ENCODE measurements at places on chromosomes 6 and 20. TPM values are rescaled to one million over a fixed set of nuclear protein-coding genes. Genes with fewer than 3 reads are reported as not detected.

DNA sequence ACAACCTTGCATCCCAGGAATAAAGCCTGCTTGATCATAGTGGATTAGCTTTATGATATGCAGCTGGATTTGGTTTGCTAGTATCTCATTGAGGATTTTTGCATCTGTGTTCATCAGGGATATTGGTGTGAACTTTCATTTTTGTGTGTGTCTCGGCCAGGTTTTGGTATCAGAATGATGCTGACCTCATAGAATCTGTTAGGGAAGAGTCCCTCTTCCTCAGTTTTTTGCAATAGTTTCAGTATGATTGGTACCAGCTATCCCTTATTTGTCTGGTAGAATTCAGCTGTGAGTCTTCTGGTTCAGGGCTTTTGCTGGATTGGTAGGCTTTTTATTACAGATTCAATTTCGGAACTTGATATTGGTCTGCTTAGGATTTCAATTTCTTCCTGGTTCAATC lies 132.5 kb downstream of the ZFAND3 start:
- DNase-seq = no peak

The NR2E1 gene
- not detected for total RNA-seq

DNA sequence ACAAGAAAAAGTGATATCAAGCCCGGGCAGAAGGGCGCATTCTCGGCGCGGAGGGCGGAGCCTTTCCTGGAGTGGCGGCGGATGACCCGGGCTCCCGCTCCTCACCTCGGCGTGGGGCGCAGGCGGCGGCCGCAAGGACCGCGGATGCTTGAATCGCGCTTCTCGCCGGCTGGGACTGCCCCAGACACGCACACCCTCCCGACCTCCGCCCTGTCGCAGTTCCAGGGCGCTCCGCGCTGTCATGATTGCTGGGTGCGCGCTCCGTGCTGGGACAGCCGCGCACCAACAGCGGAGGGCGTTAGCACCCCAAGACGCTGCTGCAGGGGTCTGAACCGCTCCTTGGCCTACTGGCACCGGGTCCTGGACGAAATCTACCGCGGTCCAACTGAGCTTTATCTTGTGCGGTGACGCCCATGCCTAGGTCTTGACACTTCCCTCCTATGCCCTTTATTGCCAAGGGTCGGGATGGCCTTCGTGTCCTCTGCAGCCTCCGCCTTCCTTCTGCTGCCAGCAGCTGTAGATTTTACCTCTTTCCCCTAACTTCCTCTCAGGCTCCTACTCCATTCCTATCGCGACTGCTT lies 43.3 kb downstream of the IRAK1BP1 start:
- peak; percentile 31 for DNase-seq

The RSPH3 gene
- total RNA-seq = 10.1 TPM

- DNase-seq = no peak
Measured at GRCh38 chr6:101083533-101084175, 202.5 kb upstream of the ASCC3 start.

The OPRM1 gene
- total RNA-seq = not detected

DNA sequence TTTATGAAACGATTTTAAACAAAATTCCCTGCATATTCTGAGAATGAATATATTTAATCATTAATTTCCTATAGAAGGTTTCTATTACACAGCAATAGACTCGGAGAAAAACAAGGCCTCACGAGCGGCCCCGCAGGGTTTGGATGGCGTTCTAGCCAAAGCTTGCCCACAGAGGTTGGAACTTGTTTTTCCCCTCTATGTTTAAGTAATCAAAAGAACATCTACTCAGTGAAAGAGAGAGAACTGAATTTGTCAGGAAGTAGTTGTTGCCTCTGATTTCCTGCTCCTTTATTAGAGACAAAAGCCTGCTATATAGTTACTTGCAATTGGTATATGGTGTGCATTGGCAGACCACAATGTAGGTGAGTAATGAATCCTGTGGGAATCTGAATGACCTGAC lies 82.1 kb upstream of the HEY2 start:
- no peak for DNase-seq

The AGPAT4 gene
- total RNA-seq = 4.6 TPM

GRCh38 chr20:38932457-38933120 lies 6.4 kb downstream of the FAM83D start:
- peak; percentile 33 for DNase-seq

- no peak for DNase-seq
Measured at GRCh38 chr6:124970243-124970642, 8.0 kb downstream of the RNF217 start.

The LRRN4 gene
- total RNA-seq = 3.7 TPM

The HLA-F gene
- total RNA-seq = 51.6 TPM

- DNase-seq = peak; percentile 26
Measured at GRCh38 chr20:25056690-25057233, 1.2 kb downstream of the ACSS1 start.

DNA sequence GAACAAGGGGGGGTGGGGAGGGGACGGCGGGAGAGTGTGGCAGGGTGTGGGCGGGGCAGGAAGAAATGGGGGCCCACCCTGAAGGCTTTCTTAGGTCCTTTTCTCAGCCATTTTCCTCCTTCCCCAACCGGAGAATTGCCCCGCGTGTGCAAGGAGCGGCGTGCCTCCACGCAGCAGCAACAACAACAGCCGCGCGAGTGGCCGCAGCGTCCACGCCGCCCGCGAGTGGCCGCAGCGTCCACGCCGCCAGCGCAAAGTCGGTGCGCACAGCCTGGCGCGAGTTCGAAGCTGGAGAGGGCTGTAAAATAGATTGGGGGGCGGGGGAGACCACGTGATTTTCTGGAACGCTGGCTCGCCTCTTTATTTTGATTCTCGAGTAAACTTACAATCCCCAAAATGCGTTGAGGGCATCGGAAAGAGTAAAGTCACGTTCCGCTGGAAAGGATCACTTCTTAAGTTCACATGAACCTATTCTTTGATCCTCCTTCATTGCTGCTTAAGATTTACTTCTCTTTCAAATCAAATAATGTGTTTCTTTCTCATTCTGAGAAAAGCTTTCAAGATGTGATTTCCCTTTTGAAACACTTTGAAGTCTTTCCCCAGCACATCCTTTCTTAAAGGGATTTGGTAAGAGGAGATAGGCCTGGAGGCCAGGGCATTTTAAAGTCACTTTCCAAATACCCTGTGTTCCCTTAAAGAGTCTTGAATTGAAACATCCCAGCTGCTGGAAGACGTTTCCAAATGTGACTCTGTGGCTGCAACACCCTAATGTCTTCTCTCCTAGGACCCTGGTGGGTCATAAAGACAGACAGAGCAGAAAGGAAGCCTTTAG lies 66.7 kb upstream of the ZNF217 start:
- peak; percentile 31 for DNase-seq

The RAET1G gene
- 0.55 TPM for total RNA-seq

GRCh38 chr20:34579979-34580940 lies 21.7 kb downstream of the MAP1LC3A start:
- DNase-seq = no peak

The CTCFL gene
- not detected for total RNA-seq

The PKIB gene
- total RNA-seq = 1.0 TPM

- DNase-seq = no peak
Measured at GRCh38 chr20:49899541-49900383, 15.6 kb downstream of the SPATA2 start.

The ARMH2 gene
- not detected for total RNA-seq

GRCh38 chr6:156026486-156027247 lies 571.0 kb upstream of the NOX3 start:
- DNase-seq = no peak

The PTCRA gene
- not detected for total RNA-seq

- no peak for DNase-seq
Measured at GRCh38 chr6:43898358-43899131, 128.5 kb downstream of the VEGFA start.

The EGFL8 gene
- 8.7 TPM for total RNA-seq

The TBX18 gene
- total RNA-seq = 19.4 TPM

DNA sequence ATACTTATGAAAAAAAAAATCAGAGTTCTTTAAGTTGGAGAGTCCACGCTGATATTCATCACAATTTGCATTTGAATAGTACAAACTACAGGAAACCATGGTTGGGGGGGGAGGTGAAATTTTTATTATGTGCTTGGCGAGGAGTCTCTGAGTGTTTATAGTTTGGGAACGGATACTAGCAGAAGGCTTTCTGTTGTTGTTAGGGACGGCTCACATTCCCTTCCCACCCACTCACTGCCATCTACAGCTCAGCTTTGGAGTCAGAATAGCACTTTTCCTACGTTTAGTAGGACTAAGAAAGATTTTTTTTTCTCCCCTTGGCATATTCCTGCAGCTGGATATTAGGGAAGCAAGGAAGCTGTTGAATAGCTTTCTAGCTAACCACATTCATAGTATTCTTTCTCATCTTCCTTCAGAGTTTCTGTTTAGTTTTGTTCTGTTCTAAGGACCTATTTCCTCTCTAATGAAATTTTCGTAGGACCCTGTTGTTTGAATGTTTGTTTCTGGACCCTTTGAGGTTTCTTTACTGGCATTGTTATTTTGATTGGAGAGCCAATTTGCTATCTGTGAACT lies 235.1 kb upstream of the ZNF217 start:
- DNase-seq = no peak

The SLC12A5 gene
- total RNA-seq = 3.2 TPM

GRCh38 chr20:20638878-20639277 lies 73.6 kb downstream of the RALGAPA2 start:
- DNase-seq = no peak

DNA sequence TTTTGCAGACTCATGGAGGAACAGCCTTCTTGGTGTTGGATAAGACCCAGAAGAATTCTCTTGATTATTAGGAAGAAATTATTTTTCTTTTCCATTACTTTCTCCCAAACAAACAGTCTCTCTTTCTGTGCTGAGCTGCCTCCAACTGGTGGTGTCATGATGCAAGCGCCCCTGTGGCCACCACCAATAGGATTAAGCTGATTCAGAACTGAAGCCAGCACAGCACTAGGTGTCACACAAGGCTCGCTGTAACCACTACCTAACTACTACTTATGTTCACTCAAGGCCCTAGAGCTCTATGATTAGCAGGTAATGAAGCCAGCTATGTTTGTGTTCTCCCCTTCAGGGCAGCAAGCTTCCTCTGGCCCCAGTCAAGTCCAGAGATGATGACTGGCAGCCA lies 123.4 kb downstream of the HTR1B start:
- DNase-seq = no peak

The SOBP gene
- total RNA-seq = 14.4 TPM

- no peak for DNase-seq
Measured at GRCh38 chr20:22914291-22914690, 120.8 kb upstream of the SSTR4 start.

DNA sequence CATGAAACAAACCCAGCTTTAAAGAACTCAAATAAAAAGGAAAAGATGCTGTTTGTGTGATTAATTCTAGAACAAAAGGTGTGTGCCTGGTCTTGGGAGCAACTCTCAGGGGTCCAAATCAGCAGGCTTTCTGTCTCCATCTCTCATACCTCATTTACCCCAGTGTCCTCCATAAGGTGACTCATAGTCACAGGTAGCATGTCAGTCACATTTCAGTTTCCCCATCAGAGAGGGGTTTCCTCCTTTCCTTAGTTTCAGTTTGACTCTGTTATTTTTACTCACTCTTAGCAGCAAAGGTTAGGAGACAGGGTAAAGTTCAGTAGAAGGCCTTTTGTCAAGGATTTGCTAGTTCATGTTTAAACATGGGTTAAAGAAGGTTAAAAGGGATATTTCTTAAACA lies 46.2 kb downstream of the OGFRL1 start:
- DNase-seq = no peak

The SLC24A3 gene
- 2.1 TPM for total RNA-seq

The BPIFA1 gene
- total RNA-seq = not detected

The SLC22A2 gene
- not detected for total RNA-seq

GRCh38 chr20:16390991-16391390 lies 182.3 kb downstream of the KIF16B start:
- DNase-seq = no peak

GRCh38 chr6:26457264-26457805 lies 420 bp upstream of the BTN2A1 start:
- DNase-seq = peak; percentile 34

DNA sequence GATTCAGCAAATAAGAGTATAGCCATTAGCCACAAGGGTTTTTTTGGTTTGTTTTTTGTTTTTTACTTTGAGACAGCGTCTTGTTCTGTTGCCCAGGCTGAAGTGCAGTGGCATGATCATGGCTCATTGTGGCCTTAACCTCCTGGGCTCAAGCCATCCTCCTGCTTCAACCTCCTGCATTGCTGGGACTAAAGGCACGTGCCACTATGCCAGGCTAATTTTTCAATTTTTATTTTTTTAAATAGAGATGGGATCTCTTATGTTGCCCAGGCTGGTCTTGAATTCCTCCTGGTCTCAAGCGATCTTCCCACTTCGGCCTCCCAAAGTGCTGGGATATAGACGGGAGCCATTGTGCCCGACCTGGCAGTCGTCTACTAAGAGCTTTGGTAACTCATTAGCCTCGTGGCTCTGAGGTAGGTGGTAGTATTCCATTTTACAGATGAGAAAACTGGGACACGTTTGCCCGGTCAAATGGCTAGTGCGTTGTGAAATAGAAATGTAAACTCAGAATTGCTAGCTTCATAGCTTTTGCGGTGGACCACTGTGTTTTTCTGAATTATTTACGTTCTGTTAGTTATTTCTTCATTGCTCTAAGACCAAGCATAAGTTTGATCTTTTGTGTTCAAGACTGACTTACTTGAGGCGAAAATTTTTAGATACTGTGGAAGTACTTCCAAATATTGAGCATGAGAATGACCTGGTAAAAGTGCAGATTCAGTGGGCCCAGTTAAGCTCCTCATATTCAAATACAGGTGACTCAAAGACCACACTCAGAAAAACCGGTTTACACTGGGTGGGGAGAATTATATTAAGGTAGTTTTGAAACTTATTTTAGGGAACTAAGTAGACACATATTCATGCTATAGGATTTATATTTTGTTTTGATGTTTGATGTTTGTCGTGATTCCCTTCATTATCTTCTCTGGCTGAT lies 2.1 kb downstream of the PANK2 start:
- no peak for DNase-seq

- no peak for DNase-seq
Measured at GRCh38 chr6:157813750-157814455, 9.1 kb upstream of the SNX9 start.

The CST9L gene
- total RNA-seq = not detected

GRCh38 chr20:36467076-36467999 lies 74.0 kb upstream of the MYL9 start:
- DNase-seq = peak; percentile 73
